ENCODE measurements at places on chromosomes 7 and 10.

GRCh38 chr7:9029681-9030530 is 596.5 kb downstream of the NXPH1 start:
- DNase-seq = no peak

DNA sequence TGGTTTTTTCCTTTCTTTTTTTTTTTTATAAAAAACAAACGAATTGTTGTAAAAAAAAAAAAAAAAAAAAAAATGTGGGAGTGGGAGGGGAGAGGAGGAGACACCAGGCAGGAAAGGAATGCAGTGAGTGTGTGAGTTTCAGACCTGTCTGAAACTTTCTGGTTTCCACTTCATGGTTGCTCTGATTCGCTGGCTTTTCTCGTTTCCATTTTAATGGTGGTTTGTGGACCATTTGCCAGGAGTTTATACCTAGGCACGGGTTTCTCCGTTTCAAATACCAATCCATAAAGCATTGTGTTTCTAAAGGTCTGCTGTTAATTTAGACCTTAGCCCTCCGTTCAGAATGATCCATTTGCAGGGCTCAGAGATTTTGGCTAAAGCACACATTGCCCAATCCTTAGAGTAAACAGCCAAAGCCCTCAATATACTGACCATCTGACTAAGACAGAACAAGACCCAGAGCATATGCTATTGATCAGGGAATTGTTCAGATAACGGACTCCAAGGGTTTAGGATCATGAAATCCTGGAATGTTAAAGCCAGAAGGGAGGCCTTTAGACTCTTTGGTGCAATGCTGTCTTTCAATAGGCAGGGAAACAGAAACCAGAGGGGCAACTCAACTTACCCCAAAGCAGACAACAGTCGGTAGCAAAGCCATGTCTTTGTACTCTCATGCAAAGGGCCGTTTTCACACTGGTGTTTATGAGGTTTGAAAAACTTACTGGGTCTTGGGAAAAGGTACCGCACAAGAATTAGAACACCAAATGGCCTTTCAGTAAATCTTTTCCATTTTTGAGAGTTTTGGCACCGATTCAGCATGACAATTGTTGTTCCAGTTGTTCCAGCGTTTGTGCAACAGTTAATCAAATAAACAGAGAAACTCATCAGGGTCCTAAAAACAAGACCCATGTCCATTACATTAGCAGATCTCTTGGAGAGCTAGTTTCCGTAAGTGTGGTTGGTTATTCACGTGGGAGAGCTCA is 94.3 kb upstream of the AGBL3 start:
- DNase-seq = peak; percentile 68

DNA sequence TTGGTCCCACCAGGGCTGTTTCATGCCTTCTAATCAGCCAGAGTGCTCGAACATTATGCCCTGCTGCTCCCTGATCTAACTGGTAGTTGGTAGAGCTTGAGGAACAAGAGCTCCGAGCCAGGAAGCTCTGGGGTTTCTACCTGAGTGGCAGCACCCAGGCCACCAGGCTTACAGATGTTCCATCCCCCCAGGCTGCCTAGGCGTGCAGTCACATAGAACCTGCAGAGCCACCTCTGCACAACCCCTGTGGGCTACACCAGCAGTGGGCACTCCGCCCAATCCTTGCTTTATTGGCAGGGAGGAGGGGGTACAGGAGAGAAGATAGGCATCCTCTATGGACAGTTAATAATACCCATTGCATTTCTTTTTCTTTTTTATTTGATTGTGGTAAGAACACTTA is 21.8 kb downstream of the MAP3K8 start:
- no peak for DNase-seq

DNA sequence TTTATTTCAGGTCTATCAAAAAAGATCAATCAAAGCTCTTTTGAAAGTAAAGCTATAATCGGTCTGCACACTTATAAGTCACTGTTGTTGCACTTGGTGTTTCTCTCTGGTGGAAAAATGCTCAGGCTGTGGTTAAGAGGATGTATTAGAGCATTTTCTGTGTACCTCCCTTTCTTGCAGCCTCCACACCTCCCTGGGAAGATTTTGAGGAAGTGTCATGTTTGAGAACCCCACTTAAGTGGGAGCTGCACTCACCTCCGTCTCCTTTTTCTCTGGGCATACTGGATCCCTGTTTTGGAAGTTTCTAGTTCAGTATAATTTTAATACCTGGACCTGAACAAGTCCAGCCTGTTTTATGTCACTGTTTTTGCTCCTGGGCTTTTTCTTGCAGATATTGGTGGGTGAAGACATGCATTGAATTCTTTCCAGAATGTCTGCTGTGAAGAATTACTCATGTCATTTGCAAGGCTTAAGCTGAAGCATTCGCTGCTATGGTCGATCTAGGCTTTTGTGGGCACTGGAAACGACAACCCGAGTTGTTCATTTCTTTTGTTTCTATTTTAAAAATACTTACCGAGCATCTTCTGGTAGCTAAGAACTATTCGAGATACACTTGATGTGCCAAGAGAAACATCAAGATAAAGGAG is 36.6 kb downstream of the TCF7L2 start:
- no peak for DNase-seq

- DNase-seq = no peak
Observed at GRCh38 chr10:11933577-11934223, 108.9 kb downstream of the UPF2 start.

DNA sequence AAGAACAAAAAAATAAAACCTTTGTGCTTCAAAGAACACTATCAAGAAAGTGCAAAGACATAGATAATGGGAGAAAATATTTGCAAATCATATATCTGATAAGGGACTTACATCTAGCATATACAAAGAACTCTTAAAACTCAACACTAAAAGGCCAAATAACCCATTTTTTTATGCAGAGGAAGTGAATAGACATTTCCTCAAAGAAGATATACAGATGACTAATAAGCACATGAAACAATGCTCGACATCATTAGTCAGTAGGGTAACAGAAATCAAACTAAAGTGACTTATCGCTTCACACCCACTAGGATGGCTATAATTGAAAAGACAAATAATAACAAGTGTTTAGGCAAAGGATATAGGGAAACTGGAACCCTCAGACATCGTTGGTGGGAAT is 78.0 kb downstream of the MALSU1 start:
- DNase-seq = no peak

GRCh38 chr7:105325216-105325904 is 63.4 kb downstream of the SRPK2 start:
- no peak for DNase-seq

DNA sequence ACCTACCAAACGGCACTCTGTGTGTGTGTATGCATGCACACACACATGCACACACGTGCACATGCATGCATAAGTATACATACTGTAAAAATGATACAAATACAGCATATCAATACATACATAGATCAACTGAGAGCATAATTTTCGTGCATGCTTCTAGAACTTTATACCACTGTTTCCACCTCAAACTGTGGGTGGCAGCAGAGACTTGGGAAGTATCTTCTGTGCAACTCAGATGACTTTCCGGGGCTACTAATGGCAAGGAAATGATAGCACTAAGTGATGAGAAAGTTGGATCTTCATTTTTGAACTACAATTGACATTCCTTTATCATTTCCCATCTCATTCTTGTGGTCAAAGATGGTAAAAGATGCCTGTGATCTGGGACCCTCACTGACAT is 570.7 kb downstream of the REEP3 start:
- DNase-seq = no peak

DNA sequence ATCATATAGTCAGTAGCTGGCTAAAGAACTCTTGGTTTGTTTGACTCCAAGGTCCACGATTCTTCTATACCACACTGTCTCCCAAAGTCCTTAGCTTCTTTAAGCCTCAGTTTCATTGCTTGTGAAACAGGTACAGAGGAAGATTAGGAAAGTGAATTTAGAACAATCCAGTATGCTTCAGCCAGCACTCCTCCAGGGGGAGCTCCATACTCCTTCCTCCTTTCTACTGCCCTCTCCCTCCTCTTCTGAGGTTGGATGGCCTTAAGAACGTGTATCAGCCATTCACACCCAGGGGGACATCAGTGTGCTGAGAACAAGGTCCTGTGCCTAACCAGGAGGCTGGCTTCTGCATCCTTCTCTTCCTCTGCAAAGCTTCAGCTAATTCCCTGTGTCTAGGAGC is 54.8 kb upstream of the CALD1 start:
- DNase-seq = no peak

DNA sequence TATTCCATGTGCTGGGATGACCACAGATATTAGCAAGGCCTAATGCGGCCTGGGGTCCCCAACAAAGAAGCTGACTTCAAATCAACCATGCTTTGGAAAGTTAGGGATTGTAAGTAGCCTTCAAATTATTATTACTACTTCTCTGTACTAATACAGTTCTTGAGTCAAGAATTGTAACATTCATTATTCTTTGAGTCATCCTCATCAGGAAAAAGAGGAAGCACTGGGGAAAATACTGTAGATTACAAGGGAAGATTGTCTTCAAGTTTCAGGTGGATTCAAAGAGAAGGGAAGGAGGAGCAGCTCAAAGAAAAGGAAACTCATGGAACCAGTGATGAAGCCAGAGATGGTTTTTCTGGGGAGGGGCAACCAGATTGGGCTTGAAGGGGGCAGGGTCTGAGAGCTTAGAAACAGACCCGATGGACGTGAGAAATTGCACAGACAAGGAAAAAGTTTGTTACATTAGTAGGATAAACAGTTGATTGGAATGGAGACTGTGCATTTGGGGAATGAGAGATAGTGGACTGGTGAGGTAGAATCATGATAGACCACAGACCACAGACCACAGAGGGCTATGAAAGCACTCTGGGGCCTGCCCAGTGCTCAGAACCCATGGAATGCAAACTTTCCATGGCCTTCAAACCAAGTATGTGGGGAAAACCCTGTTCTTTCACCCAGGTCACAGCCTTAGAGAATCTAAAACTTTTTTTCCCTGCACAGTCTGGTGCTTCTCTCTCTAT is 209.9 kb downstream of the ZNF365 start:
- no peak for DNase-seq

- no peak for DNase-seq
Observed at GRCh38 chr7:100430493-100431285, 1.1 kb downstream of the MEPCE start.

DNA sequence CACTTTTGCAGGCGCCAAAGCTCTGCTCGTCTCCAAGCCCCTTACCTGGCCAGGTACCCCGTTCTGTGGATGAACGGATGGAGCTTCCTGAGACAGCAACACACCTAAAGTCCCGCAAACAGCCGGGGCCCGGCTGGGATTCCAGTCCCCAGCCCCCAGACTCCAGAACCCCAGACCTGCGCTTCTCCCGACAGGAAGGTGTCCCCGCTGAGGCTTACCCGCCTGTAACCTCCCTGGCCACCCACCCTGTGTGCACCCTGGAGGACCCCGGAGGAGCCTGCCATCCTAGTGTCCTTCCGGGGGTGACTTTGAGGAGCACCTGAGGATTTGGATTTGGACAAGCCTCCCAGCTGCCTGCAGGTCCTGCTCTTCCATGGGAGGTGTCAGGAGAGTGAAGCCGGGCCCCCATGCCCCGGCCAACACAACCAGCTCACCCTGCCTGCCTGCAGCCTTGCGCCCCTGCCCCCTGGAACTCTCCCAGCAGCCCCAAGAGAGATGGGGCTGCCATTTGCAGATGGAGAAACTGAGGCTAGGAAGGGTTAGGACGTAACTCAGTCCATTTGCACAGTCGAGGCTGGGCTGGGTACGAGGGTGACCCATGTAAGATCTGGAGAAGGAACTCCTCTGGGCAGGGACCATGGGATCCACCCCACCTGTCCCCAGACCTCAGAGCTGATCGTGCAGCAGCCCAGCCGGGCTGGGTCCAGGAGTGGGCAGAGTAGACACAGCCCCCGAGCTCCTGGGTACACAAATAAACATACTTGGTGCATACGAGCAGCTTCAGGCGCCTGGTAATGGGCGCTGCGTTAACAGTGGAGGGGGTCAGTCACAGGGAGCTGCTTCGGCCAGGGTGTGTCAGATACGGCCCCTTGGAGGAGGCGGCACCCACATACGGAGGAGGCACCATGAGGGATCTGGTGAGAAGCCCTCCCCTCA is 31.9 kb downstream of the UNCX start:
- no peak for DNase-seq

DNA sequence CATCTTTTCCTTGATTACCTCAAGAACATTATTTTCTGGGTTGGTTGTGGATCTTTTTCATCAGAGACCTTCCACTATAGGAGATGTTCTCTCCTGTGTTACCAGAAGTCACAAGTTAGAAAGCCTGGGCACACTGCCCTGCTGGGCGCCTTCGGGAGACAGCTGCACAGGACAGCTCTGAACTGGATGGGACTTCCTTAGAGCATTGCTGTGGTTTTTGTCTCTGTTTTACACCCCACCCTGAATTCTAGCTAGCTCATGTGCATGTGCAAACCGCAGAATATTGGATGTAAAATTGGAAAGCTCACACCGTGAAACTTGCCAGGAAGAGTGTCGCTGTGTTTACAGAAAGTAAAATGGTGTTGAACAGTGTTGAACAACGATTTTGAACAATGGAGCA is 54.4 kb upstream of the SEC61G start:
- DNase-seq = no peak

DNA sequence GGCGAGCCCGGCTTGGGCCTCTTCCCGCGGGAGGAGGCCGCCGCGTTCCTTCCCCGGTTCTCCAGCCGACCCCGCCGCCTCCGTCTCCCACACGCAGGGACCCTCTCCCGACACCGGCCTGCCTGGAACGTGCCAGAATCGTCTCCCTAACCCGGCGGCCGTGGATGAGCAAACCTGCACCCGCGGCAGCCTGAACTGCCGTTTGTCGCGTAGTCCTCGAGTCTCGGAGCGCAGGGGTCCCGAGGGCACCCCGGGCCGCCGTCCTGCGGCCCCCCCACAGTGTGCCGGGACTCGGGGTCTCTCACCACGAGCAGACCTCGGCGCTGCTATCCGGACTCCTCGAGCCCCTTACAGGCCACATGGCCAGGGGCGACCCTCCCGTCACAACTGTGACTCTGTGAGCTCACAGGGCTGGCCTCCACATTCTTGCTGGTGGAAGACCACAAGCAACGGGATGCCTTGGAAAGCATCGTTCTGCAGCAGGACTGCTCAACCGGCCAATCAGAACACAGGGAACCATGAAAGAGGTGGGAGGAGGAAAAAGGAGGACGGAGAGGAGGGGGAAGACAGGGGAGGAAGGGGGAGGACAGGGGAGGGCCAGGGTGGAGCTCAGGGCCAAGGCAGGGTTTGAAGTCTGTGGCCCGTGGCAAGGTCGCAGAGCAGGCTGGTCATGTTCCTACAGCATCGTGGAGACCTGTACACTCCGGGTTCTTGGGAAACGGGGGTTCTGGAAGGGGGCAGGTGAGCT is 276.9 kb downstream of the DNAJB6 start:
- no peak for DNase-seq

- no peak for DNase-seq
Observed at GRCh38 chr10:27893358-27893954, 105.4 kb downstream of the ODAD2 start.
